ENCODE measurements at places on chromosomes 13 and 19.

DNA sequence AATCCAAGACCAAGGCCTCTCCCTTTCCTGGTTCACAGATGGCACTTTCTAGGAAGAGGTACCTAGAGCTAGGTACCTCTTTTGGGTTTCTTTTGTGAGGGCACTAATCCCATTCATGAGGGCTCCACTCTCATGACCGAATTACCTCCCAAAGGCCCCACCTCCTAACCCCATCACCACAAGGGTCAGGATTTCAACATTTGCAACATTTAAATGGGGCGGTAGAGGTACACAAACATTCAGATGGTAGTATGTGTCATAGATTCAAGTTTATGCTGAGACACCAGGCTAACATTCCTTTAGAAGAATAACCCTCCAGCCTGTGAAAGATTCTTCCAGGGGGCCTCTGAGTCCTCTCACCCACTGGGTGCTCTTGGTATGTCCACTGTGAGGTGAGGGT is 116.3 kb downstream of the FOXO1 start:
- DNase-seq, result no peak

DNA sequence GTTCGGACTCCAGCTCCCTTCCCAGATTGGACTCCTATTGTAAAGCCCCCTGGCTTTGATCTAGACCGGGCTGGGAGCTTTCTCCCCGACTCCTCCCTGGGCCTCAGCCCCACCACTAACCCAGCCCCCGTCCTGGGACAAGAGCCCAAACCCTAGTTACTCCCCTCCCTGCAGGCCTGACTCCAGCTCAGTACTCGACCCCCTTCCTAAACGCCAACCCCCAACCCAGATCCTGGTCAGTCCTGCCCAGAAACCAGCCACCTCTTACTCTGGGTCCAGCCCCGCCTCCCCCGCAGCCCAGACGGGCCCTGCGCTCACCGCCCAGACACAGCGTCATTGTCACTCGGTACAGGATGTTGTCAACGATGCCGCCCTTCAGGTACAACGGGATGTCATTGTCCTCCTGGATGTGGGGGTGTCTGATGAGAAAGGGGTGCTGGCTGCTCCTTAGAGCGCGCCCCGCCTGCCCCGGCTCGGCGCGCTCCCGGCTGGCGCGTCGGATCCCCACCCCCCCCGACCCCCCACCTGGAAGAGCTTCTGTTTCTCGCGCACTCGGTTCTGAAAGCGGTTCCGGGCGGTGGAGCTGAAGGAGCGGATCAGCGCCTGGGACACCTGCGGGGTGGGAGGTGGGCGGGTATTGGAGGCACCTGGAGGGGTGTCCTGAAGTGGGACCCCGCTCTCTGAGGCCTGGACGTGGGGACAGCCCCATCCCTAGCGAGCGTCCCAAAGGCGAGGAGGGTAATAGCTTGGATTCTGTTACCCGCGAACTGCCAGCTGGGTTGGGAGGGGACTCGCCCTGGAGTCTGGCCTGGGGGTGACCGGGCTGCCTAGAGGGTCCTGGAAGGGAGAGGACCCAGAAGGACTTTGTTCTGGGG is 866 bp downstream of the COX7A1 start:
- DNase-seq, result no peak

- no peak for DNase-seq
These were observed 581 bp downstream of the RCBTB1 start for GRCh38 chr13:49584771-49585182.

DNA sequence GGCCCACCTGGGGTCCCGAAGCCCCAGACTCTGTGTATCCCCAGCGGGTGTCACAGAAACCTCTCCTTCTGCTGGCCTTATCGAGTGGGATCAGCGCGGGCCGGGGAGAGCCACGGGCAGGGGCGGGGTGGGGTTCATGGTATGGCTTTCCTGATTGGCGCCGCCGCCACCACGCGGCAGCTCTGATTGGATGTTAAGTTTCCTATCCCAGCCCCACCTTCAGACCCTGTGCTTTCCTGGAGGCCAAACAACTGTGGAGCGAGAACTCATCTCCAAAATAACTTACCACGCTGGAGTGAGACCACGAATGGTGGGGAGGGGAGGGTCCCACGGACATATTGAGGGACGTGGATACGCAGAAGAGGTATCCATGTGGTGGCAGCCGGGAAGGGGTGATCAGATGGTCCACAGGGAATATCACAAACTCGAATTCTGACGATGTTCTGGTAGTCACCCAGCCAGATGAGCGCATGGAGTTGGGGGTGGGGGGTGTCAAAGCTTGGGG is 1.0 kb upstream of the ICAM5 start:
- no peak for DNase-seq

GRCh38 chr13:61036715-61037114 is 378.9 kb downstream of the PCDH20 start:
- no peak for DNase-seq

- no peak for DNase-seq
These were observed 78.9 kb downstream of the COL4A1 start for GRCh38 chr13:110227864-110228643.

- DNase-seq, result no peak
These were observed 202.7 kb downstream of the SHISA2 start for GRCh38 chr13:25848812-25849745.

- no peak for DNase-seq
These were observed 134.7 kb downstream of the LHFPL6 start for GRCh38 chr13:39468306-39468705.

DNA sequence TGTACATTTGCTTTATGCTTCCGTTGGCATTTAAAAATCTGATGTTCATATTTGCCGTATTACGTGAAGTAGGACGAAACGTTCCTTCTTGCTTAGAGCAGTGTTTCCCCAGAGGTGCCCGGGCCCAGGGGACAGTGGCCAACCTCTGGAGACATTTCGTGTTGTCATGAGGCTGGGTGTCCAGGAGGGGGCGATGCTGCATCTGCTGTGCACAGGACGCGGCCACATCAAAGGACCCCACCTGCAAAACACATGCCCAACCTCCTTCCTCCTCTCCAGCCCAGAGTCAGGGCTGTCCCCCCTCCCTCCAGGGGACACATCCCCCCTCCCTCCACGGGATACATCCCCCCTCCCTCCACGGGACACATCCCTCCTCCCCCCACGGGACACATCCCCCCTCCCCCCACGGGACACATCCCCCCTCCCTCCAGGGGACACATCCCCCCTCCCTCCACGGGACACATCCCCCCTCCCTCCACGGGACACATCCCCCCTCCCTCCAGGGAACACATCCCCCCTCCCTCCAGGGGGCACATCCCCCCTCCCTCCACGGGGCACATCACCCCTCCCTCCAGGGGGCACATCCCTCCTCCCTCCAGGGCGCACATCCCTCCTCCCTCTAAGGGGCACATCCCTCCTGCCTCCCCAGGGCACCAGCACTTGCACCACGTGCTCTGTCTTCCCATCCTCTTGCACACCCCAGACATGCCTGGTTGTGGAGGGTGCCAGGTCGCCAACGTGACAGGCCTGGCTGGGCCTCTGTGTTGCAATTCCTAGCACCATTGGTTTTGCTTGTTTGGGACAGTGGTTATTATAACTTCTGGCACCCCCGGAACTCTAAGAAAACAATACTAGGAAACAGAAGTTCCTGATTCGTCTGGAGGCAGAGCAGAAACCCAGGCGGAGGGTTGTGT is 46.7 kb downstream of the GAS6 start:
- DNase-seq, result peak; percentile 89

GRCh38 chr13:112448621-112449544 is 72.7 kb downstream of the SPACA7 start:
- DNase-seq, result no peak

- DNase-seq, result peak; percentile 9
These were observed 444.8 kb downstream of the FOXO1 start for GRCh38 chr13:40221460-40222201.

GRCh38 chr19:29672933-29673336 is 7.7 kb downstream of the PLEKHF1 start:
- DNase-seq, result peak; percentile 72

- DNase-seq, result no peak
These were observed 188.2 kb upstream of the RFC3 start for GRCh38 chr13:33629605-33630360.
